Right renal cortex interstitium (tissue), 3 donors: ENCODE measurements at places on chromosomes 2 and 18. TPM values are rescaled to one million over a fixed set of nuclear protein-coding genes. Genes with fewer than 3 reads are reported as not detected.

DNA sequence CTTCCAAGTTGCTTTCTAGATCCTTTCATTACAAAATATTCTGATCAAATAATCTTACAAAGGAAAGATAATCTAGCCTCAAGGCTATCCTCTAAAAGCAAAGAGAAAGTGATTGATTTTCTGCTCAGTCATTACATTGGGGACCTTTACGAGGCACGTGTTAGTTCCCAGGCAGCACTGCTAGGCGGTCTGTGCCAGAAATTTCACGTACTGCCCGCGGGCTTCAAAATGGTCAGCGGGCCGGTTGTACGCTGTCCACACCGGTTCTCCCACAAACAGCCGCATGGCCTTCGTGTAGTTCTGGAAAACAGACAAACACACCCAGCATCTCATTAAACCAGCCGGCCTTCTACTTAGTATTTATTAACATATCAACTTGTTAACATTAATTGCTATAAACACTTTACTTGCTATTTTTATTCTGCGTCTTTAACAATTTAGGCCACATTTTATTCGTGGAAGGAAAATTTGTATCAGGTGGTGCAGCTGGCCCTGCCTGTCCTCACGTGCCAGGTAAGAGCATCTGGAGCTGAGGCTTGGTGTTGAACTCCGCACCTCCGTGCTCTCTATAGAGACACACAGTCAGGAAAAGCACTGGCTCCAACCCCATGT lies 20.4 kb downstream of the ADI1 start:
- DNase-seq, result no peak

Gene POU3F3
- 86.0 TPM for polyA plus RNA-seq

GRCh38 chr2:60818272-60818671 lies 62.2 kb downstream of the PAPOLG start:
- no peak for DNase-seq

Gene ABCA12
- 0.25 TPM for polyA plus RNA-seq

DNA sequence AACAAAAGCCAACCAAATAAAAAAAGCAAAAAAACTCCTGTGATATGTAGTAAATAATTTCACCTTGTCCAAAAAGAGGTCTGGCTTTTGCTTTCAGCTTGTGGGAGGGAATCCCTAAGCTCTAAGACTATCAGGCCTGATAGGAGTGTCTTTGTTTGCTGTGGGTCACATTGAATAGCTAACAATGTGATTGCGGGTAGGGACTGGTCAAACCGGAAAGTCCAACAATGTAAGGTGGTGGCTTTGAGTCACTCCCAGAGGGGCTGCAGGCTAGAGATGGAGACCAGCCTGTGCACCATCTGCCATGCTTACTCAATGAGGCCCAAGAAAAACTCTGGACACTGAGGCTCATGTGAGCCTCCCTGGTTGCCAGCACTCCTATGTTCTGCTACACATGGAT lies 192.9 kb downstream of the TFCP2L1 start:
- no peak for DNase-seq
